ENCODE measurements at places on chromosomes 16 and 17.
A peak's percentile ranks its signal among the peaks of the same experiment; 100 is the strongest.

- no peak for DNase-seq
- no peaks in the 10 kb centered on the region for H3K36me3 ChIP-seq
- H3K4me1 ChIP-seq = no peaks in the 10 kb centered on the region
- H3K27me3 ChIP-seq = no peaks in the 10 kb centered on the region
These were observed 113.0 kb upstream of the AXIN2 start for GRCh38 chr17:65674246-65675045.

GRCh38 chr16:78450255-78450654, 350.8 kb downstream of the WWOX start:
- no peak overlapping the region for H3K27ac ChIP-seq
- no peak for DNase-seq
- H3K4me3 ChIP-seq = no peak overlapping the region
- H3K4me1 ChIP-seq = no peaks in the 10 kb centered on the region
- no peaks in the 10 kb centered on the region for H3K36me3 ChIP-seq

DNA sequence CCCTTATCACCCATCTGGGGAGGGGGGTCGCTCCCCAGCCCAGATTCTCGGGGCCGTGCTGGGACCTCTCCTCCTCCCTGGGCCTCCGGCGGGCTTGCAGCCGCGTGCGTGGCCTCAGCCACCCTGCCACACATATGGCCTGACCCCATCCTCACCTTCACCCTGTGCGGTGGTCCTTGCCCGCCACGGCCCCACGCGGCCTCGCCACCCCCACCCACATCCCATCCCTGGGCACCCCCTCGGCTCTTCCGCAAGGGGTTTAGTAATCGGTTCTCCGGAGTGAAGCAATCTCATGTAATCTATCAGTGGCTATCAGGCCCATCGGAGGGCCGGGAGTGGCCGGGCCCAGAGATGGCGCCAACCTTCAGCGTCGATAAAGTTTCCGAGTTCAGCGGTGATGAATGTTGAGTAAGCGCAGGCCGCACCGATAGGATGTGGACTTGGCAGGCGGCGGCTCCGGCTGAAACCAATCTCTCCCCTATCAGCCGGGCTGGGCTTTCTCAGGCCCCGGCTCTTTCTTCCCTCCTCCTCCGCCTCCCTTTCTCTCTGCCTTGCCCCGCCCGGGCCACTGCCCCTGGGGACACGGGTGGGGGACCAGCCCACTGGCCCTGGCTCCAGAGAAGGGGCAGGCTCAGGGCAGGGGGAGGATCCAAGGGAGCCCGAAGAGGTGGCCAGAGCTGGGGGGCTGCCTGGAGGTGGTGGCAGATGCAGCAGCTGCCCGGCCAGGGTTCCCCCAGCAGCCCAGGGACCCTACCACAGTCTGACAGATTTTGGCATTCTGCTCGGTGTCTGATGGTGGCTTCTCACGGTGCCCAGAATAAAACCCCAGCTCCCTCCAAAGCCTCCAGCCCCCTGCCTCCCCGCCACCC, 20.8 kb downstream of the ZFPM1 start:
- peak overlapping the region; percentile 54 for H3K4me3 ChIP-seq
- DNase-seq = peak; percentile 78
- H3K27me3 ChIP-seq = no peaks in the 10 kb centered on the region
- no peaks in the 10 kb centered on the region for H3K36me3 ChIP-seq

GRCh38 chr17:337453-337852, 15.2 kb downstream of the RPH3AL start:
- H3K27ac ChIP-seq = no peak overlapping the region
- H3K4me3 ChIP-seq = no peak overlapping the region
- H3K27me3 ChIP-seq = peaks cover 24% of the 10 kb centered on the region
- no peaks in the 10 kb centered on the region for H3K36me3 ChIP-seq
- DNase-seq = no peak

DNA sequence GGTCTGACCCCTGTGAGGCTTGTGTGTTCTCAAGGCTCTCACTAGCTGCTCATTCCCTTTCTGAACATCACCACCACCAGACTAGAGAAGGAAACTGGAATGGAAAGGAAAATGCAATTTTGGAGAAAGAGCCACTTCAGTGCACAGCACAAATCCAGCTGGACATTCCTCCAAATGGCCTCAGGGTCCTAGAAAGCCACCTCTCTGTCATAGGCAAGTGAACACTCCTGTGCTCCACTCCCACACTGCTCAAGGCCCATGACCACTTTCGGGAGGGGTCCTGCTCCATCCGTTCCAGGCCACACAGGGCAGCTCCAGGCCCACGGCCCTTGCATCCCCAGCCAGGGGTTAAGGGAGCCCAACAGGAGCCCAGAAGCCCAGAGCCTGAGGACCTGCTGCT, 2.6 kb downstream of the LRRC75A start:
- DNase-seq = no peak
- no peak overlapping the region for H3K4me3 ChIP-seq
- no peaks in the 10 kb centered on the region for H3K27me3 ChIP-seq

- no peaks in the 10 kb centered on the region for H3K27me3 ChIP-seq
- H3K4me1 ChIP-seq = no peaks in the 10 kb centered on the region
- H3K4me3 ChIP-seq = no peak overlapping the region
- no peak overlapping the region for H3K27ac ChIP-seq
- no peaks in the 10 kb centered on the region for H3K36me3 ChIP-seq
These were observed 148.8 kb downstream of the KATNIP start for GRCh38 chr16:27698746-27699145.

GRCh38 chr17:71850812-71851211, 270.0 kb upstream of the SOX9 start:
- H3K4me1 ChIP-seq = no peaks in the 10 kb centered on the region
- no peak for DNase-seq
- no peaks in the 10 kb centered on the region for H3K27me3 ChIP-seq
- H3K27ac ChIP-seq = no peak overlapping the region

GRCh38 chr17:47821031-47821423, 567 bp downstream of the OSBPL7 start:
- DNase-seq = no peak
- peaks cover 28% of the 10 kb centered on the region for H3K36me3 ChIP-seq
- no peaks in the 10 kb centered on the region for H3K27me3 ChIP-seq
- H3K4me3 ChIP-seq = peak overlapping the region; percentile 74
- H3K4me1 ChIP-seq = peaks cover 23% of the 10 kb centered on the region
- H3K27ac ChIP-seq = peak overlapping the region; percentile 48

- peaks cover 9% of the 10 kb centered on the region for H3K4me1 ChIP-seq
- DNase-seq = no peak
- H3K27ac ChIP-seq = no peak overlapping the region
These were observed 5.1 kb downstream of the NME3 start for GRCh38 chr16:1766231-1766630.

- H3K4me3 ChIP-seq = no peak overlapping the region
- DNase-seq = no peak
- H3K4me1 ChIP-seq = peaks cover 17% of the 10 kb centered on the region
- H3K36me3 ChIP-seq = no peaks in the 10 kb centered on the region
- H3K27me3 ChIP-seq = peaks cover 2% of the 10 kb centered on the region
These were observed 84.1 kb downstream of the MYH11 start for GRCh38 chr16:15772579-15773293.

DNA sequence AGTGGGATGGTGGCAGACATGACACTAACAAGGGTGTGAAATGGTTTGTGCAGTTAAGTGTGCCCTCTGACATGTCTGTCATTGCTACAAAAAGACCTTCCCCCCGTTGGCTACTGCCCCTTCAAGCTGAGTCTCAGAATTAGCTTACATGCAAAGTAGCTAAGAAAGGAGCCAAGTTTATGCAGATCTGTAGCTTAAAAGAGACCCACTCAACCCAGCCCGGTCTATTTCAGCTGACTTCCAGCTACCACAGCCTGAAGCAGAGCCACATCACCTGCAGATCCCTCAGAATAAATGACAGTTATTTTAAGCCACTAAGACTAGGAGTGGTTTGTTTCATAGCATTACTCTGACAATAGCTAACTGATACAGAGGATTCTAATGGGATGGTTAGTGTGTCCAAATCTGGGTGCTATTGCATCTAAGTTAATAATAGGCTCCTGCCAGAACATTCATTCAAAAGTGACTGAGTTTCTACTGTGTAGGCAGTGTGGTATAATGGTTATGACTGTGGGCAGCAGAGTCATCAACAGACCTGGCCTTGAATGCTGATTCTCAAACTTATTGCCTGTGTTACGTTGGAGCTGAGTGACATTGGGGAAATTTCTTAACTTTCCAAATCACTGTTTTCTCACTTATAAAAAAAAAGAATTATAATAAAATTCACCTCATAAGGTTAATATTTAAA, 11.7 kb downstream of the C17orf67 start:
- H3K27me3 ChIP-seq = no peaks in the 10 kb centered on the region
- DNase-seq = no peak
- H3K4me1 ChIP-seq = peaks cover 7% of the 10 kb centered on the region
- H3K4me3 ChIP-seq = no peak overlapping the region
- no peak overlapping the region for H3K27ac ChIP-seq
- H3K36me3 ChIP-seq = no peaks in the 10 kb centered on the region

GRCh38 chr16:70700101-70701020, 14.5 kb upstream of the MTSS2 start:
- peak; percentile 79 for DNase-seq
- H3K36me3 ChIP-seq = peaks cover 10% of the 10 kb centered on the region
- H3K4me1 ChIP-seq = peaks cover 72% of the 10 kb centered on the region
- peak overlapping the region; percentile 42 for H3K27ac ChIP-seq
- H3K27me3 ChIP-seq = no peaks in the 10 kb centered on the region
- no peak overlapping the region for H3K4me3 ChIP-seq

- DNase-seq = no peak
- peaks cover 5% of the 10 kb centered on the region for H3K36me3 ChIP-seq
- no peaks in the 10 kb centered on the region for H3K27me3 ChIP-seq
- H3K27ac ChIP-seq = no peak overlapping the region
- H3K4me1 ChIP-seq = no peaks in the 10 kb centered on the region
These were observed 43.5 kb downstream of the PKD1 start for GRCh38 chr16:2092256-2092620.

GRCh38 chr17:62870552-62870971, 62.4 kb upstream of the MARCHF10 start:
- no peak overlapping the region for H3K27ac ChIP-seq
- H3K4me1 ChIP-seq = no peaks in the 10 kb centered on the region
- no peaks in the 10 kb centered on the region for H3K36me3 ChIP-seq
- no peak for DNase-seq
- no peak overlapping the region for H3K4me3 ChIP-seq
- H3K27me3 ChIP-seq = no peaks in the 10 kb centered on the region

GRCh38 chr16:15653227-15653626, 3.2 kb downstream of the NDE1 start:
- H3K4me1 ChIP-seq = peaks cover 50% of the 10 kb centered on the region
- H3K36me3 ChIP-seq = no peaks in the 10 kb centered on the region
- DNase-seq = no peak

- H3K4me3 ChIP-seq = peak overlapping the region; percentile 73
- peaks cover 63% of the 10 kb centered on the region for H3K4me1 ChIP-seq
- no peaks in the 10 kb centered on the region for H3K36me3 ChIP-seq
- no peak overlapping the region for H3K27ac ChIP-seq
- peak; percentile 74 for DNase-seq
These were observed 9.9 kb downstream of the TBX2 start for GRCh38 chr17:61409301-61410112.

DNA sequence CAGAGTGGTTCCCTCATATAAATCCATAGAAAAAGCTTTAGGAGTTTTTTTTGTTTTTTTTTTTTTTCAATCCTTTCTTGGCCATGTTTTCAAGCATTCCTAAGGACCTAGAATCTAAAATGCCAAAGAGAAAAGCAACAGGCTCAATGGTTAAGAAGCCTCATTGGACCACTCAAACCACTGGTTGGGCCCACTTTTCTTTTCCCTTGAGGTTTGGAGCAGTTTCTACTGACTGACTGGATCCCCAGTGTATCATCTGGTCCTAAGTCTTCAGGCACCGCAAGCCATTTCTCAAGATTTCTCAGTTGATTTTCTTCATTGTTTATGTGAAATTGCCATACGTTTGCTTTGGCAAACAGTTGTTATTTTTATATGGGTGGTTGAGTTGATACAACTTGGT, 14.4 kb downstream of the METTL9 start:
- no peak overlapping the region for H3K27ac ChIP-seq
- peaks cover 70% of the 10 kb centered on the region for H3K4me1 ChIP-seq
- no peaks in the 10 kb centered on the region for H3K36me3 ChIP-seq
- no peak for DNase-seq
- H3K4me3 ChIP-seq = no peak overlapping the region

DNA sequence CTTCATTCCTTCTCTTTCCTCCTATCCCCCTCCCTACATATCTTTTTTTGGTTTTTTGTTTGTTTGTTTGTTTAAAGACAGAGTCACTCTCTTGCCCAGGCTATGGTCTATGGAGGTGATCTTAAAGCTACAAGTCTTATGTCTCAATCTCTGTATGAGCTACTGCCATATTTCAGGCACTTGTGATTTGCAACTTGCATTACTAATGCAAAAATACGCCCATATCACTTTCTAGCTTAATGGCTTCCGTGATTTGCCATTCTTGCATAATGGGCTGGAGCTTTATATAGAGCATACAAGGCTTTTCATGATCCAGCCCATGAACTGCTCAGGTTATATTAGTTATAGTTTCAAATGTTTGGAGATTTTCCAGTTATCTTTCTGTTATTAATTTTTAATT, 7.5 kb downstream of the CFAP97D1 start:
- no peak overlapping the region for H3K27ac ChIP-seq
- H3K4me3 ChIP-seq = no peak overlapping the region
- no peaks in the 10 kb centered on the region for H3K27me3 ChIP-seq
- H3K36me3 ChIP-seq = no peaks in the 10 kb centered on the region

- no peaks in the 10 kb centered on the region for H3K27me3 ChIP-seq
- no peaks in the 10 kb centered on the region for H3K4me1 ChIP-seq
- H3K4me3 ChIP-seq = no peak overlapping the region
- no peak for DNase-seq
These were observed 140.7 kb downstream of the PRKCB start for GRCh38 chr16:23976524-23976923.

DNA sequence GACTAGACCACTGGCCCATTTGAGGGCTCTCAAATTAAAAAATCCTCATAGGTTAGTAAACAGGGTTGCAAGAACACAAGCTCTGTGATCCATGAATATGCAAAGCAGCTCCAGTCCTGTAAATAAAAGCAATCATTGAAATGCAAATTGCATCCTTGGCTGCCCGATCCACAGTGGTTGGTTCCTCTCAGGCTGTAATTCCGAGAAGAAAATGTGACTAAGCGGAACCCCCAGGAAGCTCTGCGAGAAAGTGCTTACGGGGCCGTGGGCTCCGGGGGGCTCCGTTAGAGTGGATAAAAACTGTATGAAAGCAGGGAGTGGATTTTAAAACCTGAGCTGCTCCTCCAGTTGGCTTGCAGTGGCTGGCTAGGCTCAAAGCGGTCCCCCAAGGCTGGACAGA, 2.5 kb downstream of the GPRC5B start:
- H3K27me3 ChIP-seq = no peaks in the 10 kb centered on the region
- H3K27ac ChIP-seq = peak overlapping the region; percentile 95
- DNase-seq = no peak
- H3K4me1 ChIP-seq = peaks cover 58% of the 10 kb centered on the region
- peak overlapping the region; percentile 94 for H3K4me3 ChIP-seq

DNA sequence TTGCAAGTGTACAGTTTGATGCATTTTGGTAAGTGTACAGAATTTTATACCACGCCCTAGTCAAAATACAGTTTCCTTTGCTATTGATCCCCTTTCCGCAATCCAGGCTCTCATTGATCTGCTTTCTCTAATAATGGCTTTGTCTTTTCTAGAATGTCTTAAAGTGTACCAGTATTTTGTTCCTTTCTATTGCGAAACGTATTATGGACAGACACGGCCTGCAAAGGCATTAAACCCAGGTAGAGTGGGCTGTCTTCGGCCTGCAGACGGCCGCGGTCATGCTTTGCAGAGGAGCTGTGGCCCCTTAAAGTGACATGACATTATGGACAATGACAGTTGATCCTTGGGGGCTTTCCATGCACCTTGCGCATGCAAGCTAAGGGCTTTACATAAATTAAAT, 15.9 kb upstream of the HSBP1 start:
- no peak overlapping the region for H3K4me3 ChIP-seq
- no peaks in the 10 kb centered on the region for H3K4me1 ChIP-seq
- DNase-seq = no peak
- no peaks in the 10 kb centered on the region for H3K36me3 ChIP-seq
- no peak overlapping the region for H3K27ac ChIP-seq

All from heart right ventricle (tissue), 16 donors.